ENCODE measurements at places on chromosomes 13 and 19.

GRCh38 chr19:38381138-38381537, 6.7 kb downstream of the GGN start:
- DNase-seq: no peak

- peak; percentile 81 for DNase-seq
Measured at GRCh38 chr13:31067416-31068118, 94.1 kb downstream of the HSPH1 start.

DNA sequence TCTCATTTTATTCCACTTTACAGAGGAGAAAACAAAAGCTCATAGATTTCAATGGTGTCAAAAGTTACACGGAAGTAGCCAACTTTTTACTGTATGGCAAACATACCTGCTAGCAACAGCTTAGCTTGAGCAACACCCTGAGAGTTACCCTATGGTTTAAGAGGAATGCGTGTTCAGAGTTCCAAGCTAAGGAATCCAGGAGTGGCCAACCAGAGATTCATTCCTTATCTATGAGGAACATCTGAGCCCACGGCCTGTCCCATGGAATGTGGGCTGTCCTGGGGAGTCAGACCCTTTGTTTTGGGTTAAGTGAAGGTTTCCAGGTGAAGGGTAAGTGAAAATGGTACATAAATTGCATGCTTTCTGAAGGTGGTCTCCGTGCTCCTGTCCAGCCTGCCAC, 67.5 kb downstream of the STARD13 start:
- no peak for DNase-seq

DNA sequence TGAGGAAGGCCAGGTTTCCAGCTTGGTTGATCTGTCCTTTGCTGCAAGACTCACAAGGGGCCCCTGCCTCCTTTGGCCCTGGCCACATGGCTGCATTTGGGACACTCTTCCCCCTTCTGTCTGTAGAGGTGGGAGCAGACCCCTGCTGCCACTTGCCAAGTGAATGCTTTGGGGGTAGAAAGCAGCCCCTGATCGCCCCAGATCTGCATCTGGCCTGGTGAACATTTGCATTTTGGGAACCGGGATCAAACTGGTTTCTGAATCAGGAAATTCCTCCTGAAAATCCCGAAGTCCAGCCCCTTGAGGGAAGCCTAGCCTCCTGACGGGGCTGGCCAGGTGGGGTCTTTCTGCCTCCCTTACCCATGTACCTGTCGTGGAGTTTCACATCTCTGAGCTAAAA, 14.9 kb downstream of the DPF1 start:
- no peak for DNase-seq

- no peak for DNase-seq
Measured at GRCh38 chr19:8320564-8321066, 560 bp downstream of the NDUFA7 start.

GRCh38 chr19:17235300-17235970, 9.4 kb downstream of the OCEL1 start:
- DNase-seq: peak; percentile 43

- no peak for DNase-seq
Measured at GRCh38 chr13:100399455-100399854, 189.1 kb downstream of the GGACT start.

DNA sequence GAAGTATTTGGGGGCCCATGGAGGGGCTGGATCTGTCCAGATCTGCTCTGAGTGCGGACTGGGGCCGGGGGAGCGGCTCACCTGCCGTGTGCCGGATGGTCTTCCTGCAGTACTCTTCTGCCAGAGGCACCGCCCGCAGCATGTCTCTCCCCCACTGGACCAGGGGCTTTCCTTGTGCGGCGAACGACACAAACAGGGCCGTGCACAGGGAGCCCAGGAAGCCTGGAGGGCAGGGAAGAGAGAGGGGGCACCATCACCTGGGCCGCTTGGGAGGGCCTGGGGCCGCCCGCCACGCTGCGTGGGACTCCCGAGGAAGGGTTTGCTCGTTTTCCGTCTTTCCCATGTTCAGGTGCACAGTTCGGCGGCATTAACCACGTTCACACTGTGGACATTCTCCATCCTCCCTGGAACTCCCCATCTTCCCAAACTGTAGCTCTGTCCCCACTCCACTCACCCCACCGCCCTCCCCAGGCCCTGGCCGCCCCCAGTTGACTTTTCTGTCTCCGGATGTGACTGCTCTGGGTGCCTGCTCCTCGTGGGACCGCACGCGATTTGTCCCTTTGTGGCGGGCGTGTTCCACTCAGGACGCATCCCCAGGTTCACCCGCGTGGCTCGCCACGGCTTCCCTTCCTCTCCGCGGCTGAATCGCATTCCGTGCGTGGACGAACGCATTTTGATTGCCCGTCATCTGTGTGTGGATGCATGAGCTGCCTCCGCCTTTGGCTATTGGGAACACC, 24.2 kb downstream of the ADPRHL1 start:
- DNase-seq: no peak

DNA sequence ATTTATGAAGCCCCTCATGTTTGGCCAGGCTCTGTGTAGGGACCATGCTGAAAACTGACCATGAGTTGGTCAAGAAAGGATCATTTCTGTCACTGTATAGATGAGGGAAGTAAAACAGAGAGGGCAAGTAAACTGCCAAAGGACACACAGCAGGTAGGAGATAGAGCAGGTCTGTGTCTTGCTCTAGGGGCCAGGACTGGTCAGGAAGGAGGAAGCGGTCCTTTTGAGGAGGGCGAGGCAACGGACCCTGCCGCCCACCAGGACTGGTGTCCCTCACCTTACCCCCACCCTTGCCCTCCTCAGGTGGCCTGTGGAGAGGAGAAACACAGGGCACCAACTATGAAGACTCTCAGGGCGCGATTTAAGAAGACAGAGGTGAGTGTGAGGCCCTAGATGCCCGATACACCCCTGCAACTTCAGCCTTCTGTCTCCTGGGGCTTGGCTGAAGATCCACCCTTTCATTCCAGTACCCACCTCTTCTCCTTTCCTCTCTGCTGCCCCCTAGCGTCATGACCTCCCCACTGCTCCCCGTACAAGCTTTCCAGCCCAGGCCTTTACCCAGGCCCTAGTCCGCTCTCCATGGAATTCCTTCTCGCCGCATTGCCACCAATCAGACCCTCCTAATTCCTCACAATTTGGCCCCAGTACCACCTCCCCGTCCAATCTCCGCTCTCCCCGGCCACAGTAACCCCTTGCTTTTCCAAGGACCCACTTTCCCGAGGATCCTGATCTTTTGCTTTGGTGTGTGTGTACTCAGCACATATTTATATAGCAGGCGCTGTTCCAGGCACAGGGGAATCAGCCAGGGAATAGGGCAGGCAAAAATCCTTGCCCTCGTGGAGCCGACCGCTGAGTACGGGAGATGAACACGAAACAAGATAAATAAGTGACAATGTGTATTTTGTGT, 3.9 kb downstream of the ANKRD24 start:
- peak; percentile 31 for DNase-seq

GRCh38 chr19:55642153-55643002, 1.1 kb upstream of the ZNF581 start:
- no peak for DNase-seq

DNA sequence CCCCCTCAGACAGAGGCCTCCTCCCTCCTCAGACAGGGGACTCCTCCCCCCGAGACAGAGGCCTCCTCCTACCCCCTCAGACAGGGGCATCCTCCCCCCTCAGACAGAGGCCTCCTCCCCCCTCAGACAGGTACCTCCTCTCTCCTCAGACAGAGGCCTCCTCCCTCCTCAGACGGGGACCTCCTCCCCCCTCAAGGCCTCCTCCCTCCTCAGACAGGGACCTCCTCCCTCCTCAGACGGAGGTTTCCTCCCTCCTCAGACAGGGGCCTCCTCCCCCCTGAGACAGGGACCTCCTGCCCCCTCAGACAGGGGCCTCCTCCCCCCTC, 13.9 kb downstream of the C3 start:
- DNase-seq: no peak
